Stimulated activated CD4-positive, alpha-beta T cell treated with anti-CD3 and anti-CD28 coated beads, TNF-alpha, amount 100 ng/mL, for 48 hours (primary cell): ENCODE measurements at places on chromosomes 7 and 10.

DNA sequence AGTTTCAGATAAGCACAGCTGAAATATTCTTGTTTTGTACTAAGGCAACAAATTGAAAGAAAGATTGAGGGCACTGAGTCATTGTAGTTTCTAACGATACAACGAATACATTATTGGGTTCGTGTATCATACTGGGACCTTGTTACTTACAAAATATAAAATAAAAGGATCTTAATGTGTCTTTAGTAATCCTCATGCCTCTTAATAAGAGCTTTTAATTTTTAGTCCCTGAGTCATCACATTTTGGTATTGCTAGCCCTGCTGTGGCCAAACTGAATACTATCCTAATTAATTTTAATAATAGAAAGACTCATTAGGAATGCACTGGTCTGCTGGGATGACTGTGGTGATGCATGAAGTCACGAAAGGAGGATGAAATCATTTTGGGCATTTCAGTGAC, 309.7 kb downstream of the EXOC4 start:
- DNase-seq: no peak

DNA sequence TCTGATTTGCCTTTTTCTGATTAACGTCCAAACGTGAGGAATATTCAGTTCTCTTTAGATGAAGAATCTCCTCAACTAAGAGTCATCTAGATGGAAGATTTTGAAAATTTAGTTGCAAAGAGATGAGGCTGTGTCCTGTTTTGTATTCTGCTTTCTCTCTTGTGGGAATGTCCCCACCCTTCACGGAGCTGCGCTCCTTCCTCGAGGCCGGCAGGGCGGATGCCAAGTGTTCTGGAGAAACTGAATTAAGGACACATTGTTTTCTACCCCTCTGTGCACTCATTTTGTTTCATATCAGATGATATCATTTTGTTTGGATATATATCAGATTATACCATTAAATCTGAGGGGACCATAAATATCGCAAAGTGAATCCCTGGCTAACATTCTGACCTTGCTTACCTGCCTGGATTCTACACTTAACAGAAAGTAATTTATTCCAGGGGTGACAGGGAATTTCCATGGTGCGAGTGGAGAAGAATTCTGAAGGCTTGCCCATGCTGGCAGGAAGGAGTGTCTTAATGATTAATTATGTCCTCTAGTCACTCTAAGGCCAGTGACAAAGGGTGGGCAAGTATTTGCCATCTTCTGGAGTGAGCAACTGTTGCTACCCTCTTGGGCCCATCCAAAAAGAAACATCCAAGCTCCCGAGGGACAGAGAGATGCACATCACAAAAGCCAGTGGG, 47.9 kb upstream of the IGFBP3 start:
- no peak for DNase-seq

GRCh38 chr10:26586211-26586610, 111.3 kb upstream of the PDSS1 start:
- DNase-seq: no peak

GRCh38 chr10:119801998-119802538, 70.6 kb downstream of the MCMBP start:
- DNase-seq: no peak

DNA sequence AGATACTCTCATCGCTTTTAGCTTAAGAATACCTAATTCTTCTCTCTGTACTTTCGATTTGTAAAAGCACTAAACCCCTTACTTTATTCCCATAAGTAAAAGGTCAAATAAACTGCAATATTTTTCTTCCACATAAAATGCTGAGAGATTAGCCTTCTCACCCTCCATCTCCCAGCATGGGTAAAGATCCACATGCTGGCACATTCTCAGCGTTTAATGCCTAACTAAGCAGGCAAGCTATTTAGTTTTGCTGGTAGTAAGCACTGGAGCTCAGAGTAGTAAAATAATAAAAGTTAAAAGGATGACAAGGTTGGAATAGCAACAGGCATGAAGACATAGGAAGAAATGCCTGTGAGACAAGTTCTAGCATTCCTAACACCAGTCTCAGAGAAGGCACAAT, 65.9 kb upstream of the NEBL start:
- no peak for DNase-seq

DNA sequence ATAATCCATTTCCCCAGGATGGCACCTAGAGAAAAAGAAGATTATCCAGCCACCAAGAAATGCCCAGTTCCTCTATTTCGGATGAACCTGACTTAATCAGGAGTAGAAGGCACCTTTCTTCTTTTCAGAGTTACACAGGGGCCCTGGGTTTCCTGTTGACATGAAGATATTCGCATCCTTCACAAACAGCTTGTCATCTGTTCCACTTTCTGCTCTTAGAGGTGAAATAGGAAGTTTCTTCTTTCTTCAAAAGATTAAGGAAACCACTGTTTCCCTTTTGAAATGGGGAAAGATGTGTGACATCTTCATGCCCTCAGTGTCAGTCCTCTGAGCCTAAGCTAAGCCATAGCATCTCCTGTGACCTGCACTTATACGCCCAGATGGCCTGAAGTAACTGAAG, 39.1 kb upstream of the RAB18 start:
- DNase-seq: no peak

- no peak for DNase-seq
These were observed 125.8 kb upstream of the UNC5B start for GRCh38 chr10:71086439-71087080.

DNA sequence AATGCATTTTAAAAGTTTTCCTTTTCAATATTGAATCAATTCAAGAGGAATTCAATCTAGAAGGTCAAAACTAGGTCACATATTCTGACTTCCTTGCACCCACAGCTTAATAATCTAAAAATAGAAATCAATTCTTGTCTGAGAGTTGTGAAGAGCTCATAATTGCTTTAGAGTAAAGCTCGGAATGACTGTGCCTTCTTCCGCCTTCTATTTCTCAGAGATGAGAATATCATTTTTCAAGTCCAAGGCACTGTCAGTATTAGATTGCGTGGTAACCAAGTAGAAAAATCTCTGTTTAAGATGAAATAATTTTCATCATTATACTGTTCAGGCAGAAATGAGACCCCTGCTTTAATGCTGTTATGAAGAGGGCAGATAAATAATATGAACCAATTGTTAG, 272.2 kb upstream of the NFE2L3 start:
- DNase-seq: no peak

GRCh38 chr10:10222304-10222841, 795.3 kb upstream of the CELF2 start:
- no peak for DNase-seq

GRCh38 chr7:25527665-25528170, 299.4 kb upstream of the NPVF start:
- no peak for DNase-seq

GRCh38 chr7:129854401-129854800, 98.4 kb downstream of the UBE2H start:
- DNase-seq: no peak

GRCh38 chr10:122329416-122329815, 45.1 kb upstream of the PLEKHA1 start:
- DNase-seq: no peak

- DNase-seq: no peak
These were observed 203.6 kb upstream of the MKLN1 start for GRCh38 chr7:131124001-131124629.

- no peak for DNase-seq
These were observed 3.5 kb downstream of the SH2D4B start for GRCh38 chr10:80540981-80541750.

- DNase-seq: no peak
These were observed 68.7 kb upstream of the MDFIC start for GRCh38 chr7:114853189-114853588.

DNA sequence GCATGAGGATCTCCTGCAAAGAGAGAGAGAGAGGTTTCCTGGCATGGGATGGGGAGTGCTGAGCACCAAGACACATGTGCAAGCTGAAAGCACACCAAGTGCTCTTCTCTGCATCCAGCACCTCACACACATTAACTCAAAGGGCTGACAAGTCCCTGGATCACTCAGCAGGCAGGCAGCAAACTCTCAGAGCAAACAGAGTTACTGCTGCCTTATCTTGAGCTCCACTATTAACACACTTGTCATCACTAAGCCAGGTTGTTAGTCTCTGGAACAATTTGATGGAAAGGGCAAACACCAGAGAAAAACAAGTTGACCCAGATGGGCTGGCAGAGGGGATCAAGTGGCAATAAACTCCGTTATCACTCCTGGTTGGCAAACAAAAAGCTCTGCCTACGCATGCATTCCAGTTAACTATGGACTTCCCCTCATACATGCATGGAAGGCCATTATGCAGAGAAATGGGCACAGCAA, 349.9 kb downstream of the KCNMA1 start:
- DNase-seq: no peak

GRCh38 chr10:125134483-125134848, 25.9 kb downstream of the CTBP2 start:
- no peak for DNase-seq

- DNase-seq: no peak
These were observed 186.0 kb downstream of the SEMA3D start for GRCh38 chr7:85000735-85001350.

DNA sequence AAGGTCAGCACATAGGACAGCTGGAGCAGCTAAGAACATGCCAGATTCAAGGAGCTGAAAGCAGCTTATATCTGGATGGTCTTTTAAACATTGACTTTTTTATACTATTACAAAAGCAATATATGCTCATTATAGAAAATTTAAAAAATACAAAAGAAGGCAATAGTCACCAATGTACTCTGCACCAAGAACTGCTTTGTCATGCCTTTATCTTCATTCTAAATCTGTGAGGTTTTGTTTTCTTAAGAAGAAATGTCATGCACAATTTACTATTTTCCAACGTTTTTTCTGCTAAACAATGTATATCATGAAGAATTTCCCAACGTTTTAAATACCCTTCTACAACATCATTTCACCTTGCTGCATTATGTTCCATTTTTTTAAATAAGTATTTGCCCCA, 2.8 kb downstream of the LIPM start:
- no peak for DNase-seq
